ENCODE measurements at places on chromosomes 7 and 10. TPM values are rescaled to one million over a fixed set of nuclear protein-coding genes. Genes with fewer than 3 reads are reported as not detected.

DNA sequence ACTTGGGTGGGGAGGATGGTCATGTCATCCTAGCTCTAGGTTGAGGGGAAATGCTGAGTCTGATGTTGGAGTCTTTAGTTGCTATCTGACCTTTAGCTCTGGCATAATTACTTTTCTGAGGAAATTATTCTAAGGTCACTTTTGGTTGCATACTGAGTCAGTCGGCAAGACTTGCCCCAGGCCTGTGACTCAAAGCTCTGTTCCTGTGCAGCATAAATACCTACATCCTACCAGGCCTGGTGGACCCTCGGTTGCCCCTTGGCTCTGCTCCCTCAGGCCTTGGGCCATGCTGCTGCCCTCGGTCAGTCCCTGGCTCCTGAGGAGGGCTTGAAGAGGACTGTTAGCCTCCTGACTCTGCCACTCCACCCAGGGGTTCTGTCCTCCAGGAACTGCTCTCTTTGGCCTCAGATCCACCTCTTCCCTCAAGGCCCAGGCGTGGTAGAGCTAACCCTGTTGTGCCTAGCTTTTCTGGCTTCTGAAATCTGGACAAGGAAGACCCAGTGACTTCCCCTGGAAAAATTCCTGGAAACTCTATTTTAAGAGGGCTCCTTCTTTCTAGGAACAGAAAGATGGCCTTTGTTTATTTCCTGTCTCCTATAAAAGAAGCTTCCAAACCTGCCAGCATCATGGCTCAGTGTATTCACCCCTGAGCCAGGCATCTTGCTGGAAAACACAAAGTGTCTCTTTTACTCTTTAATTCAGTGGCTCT is 71.2 kb downstream of the TMEM178B start:
- DNase-seq = no peak

- no peak for DNase-seq
These were observed 484.2 kb upstream of the CELF2 start for GRCh38 chr10:10533437-10533836.

GRCh38 chr10:10818082-10818481 is 199.6 kb upstream of the CELF2 start:
- no peak for DNase-seq

DNA sequence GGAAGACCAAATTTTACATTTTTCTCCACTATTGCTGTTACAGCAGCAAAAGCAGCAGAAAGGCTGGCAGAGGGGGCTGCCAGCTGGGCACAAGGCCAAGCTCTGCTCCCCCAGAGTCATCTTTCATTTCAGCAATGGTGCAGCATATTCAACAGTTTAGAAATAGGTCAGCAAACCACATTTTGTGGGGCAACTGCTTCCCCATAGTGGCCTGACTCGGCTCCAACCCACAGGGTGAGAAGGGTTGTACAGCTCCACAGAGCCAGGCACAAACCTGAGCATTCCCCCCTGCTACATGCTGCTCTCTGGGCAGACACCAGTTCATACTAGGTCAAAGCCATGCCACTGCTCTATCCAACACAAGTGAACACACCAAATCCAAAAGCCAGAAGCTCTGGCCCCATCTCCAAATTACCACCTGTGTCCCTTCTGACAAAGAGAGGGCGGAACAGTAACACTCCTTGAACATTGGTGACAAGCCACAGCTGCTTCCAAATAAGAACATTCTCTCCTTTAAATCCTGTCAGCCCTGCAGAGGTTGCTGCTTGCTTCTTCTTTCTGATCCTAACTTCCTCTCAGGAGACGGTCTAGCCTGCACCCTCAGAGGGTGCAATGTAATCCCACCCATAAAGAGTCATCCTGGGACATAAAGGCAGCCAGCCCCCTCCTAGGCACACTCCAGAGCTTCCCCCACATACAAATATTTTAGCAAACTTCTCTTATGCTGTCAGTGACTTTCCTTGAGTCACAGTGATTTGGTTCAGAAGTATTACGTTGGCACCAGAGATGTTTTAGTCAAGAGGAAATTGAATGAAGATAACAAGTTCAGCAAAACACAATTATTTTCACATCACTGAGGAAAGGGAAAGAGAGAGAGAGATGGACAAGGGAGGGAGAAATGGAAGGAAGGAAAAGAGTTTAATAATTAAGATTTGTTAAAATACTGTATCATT is 39.0 kb upstream of the SLIT1 start:
- no peak for DNase-seq

GRCh38 chr10:14032406-14032998 is 298.2 kb downstream of the FRMD4A start:
- DNase-seq = no peak

DNA sequence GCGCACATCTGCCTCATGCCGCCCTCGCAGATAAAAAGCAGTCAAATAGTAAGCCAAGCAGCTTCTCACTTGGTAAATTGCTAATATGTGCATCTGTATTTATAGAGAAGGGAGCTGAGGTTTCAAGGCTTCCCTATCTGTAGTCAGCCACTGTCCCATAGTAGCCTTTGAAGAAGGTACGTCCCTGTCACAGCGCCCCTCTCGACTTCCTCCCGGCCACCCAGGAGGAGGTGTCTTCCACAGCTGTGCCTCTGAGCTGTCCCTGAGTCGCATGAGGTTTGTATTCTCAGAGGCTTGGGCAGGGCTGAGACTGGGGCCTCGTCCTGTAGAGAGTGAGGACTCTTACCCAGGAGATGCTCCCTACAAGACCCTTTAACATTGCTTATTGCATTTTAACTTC is 49.0 kb downstream of the SPOCK2 start:
- no peak for DNase-seq

GRCh38 chr10:5512881-5513612 is 11.7 kb upstream of the CALML3 start:
- DNase-seq = no peak

- no peak for DNase-seq
These were observed 6.8 kb downstream of the TBC1D12 start for GRCh38 chr10:94409021-94409657.

DNA sequence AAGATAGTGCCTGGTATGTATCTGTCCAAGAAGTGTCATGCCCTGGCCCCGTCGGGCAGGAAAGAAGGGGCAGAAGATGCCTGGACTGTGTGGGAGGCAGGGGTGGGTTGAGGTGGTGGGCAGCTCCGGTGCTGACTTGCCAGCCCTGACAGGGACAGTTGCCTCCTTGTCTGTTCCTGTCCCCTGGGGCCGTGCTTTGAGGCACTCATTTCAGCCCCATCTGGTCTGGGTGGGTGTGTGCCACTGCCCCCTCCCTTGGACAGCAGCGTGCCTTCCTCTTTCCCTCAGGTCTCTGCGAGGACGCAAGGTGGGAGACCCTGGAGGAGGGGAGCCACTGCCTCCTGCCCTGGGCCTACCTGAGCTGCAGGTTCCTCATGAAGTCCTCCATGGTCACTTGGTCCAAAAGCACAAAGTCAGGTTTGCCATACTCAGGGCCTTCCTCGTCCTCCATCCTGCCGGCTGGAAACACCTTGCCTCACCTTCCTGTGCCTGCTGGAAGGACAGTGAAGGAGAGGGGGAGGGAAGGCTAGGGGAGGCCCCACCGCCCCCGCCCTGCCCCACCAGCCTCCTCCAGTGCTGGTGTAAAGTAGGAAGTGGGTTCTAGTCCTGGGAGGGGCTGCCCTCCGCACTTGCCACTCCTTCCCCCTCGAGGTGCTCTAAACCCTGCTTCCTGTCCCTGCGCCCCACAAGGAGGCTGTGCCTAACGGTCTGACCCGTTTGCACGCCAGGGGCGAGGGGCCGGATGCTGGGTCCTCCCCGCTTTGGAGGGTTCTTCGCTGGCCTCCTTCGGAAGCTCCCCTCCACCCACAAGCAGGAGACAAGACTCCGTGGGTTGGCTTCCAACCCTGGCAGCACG is at the start of gene MYO1G:
TSS of gene MYO1G (minus strand) at position 505 of the 856 bp plus-strand sequence. CDS start at position 451, 54 bp downstream.
- DNase-seq = no peak

GRCh38 chr7:42236266-42236975 is 588 bp downstream of the GLI3 start:
- peak; percentile 67 for DNase-seq

GRCh38 chr10:11260170-11260569 is 242.5 kb downstream of the CELF2 start:
- no peak for DNase-seq

DNA sequence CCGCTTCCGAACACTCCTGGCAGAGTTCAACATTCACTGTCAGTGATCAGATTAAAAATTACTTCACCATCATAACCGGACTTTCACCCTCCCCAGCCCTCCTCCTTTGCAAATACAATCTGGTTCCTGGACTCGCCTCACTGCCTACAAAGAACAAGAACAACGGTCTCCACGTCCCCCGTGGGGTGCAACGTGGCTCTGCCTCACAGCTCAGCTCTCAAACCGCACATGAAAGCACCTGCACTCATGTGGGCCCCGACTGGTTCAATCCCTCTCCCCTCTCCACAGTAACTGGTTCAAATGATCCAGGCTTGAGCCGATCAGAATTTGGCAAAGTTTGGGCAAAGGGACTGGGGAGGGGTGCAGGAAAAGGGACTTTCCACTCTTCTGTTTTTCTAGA is 21.0 kb downstream of the ASB13 start:
- no peak for DNase-seq

GRCh38 chr7:101494602-101495329 is 132.1 kb downstream of the COL26A1 start:
- DNase-seq = no peak

DNA sequence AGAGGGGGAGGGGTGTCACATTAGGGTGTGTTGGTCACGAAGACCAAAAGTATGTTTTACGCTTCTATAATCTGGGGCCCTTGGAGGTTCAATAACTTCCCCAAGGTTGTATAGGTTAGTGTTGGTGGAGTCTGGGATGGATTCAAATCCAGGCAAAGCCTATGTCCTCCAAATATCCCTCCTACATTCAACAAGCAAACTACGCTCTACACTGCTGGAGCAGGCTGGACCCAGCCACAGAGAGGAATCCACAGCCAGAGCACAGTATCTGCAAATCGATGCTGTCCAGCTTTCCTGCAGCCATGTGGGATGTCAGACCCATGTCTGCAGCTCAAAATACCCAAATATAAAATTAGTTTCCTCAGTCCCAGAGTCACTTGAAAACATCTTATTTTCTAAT is 198.0 kb downstream of the COBL start:
- DNase-seq = no peak

- DNase-seq = no peak
These were observed 656.3 kb upstream of the CELF2 start for GRCh38 chr10:10361301-10361885.

DNA sequence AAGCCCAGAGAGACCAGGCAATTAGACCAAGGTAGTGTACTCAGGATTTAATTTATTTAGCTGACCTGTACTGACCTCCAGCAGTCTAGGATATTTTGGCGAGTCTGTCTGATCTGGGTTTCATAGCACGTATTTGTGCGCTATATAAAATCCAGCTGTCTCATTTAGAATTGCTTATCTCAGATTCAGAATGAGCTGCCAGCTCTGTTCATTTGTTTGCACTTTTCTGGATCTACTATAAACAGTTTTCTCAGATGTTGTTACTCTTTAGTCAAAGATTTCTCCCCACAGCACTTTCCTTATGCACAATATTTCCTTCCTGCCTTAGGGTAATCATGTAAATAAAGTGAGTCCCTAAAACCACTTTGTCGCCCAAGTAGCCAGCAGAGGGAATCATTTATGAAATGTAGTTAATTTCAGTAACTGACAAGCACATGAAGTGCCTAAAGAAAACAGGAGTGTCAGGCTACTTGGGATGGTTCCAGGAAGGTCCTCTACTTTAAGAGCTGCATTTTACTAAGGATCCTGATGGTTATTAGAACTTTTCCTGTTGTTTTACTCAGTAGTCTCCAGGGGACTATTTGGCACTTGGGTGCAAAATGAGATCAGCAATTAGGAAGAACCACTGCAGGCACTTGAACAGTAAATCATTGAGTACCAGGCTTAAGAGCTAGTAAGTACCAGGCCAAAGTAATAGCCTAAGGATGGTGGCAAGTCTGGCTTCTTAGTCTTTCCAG is 226.4 kb downstream of the TWIST1 start:
- no peak for DNase-seq

DNA sequence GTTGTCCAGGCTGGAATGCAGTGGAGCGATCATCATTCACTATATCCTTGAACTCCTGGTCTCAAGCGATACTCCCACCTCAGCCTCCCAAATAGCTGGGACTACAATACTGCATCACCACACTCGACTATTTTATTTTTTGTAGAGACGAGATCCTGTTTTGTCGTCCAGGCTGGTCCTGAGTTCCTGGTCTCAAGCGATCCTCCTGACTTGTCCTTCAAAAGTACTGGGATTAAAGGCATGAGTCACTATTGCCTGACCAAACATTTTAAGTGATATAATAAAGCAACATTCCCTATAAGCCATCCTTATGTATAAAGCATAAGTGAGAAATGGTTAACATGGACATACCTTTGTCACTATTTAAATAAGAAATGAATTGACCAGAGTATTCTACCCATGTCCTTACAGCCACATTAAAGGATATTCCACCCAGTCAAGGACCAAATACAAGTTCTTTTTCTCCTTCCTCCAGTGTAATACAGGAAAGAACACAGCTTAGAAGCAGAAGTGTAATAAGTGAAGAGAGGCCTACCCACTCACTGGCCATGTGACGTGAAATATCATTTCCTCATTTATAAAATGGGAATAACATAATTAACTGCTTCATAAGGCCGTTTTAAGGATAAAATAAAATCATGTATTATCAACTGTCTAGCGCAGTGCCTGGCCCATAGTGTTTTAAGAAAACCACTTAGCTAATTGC is 82.0 kb downstream of the DOCK4 start:
- DNase-seq = no peak

GRCh38 chr10:46289209-46289810 is 2.5 kb downstream of the ANTXRL start:
- DNase-seq = no peak

GRCh38 chr7:96238474-96238873 is 83.4 kb downstream of the SLC25A13 start:
- no peak for DNase-seq

DNA sequence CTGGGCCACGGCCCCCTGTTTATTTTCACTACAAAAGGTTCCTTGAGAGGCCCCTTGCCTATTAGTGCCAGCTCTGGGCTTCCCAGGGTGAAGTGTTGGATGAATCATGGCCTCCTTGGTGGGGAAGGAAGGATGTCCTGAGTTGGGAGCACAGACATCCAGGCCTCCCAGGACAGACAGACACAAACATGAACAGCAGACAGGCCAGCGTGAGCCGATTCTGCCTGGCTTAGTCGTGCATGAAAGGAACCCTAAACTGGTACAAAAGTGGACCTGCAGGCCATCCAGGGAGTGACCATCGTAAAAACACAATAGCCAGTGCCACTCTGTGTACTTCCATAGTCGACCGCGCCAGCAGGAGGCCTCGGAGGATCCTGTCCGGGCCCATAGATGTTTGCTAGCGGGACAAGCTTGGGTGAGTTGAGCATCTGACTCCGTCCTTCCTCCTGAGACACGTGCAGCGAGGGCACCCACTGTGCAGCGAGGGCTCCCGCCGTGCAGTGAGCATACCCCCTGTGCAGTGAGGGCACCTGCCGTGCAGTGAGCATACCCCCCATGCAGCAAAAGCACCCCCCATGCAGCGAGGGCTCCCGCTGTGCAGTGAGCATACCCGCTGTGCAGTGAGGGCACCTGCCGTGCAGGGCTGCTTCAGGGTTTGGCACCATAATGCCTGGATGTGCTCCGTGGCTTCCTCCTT is 51.3 kb upstream of the PRKAR1B start:
- DNase-seq = no peak

RFC2 gene
- polyA plus RNA-seq = 42.4 TPM

CDNF gene
- 3.3 TPM for polyA plus RNA-seq

TAS2R3 gene
- polyA plus RNA-seq = 0.92 TPM

LRRC17 gene
- 65.5 TPM for polyA plus RNA-seq

MYL10 gene
- not detected for polyA plus RNA-seq

UFSP1 gene
- 3.8 TPM for polyA plus RNA-seq

TMEM225B gene
- 2.0 TPM for polyA plus RNA-seq

TAS2R4 gene
- 1.6 TPM for polyA plus RNA-seq

GIMAP6 gene
- polyA plus RNA-seq = 16.3 TPM

OR9A2 gene
- polyA plus RNA-seq = not detected

MTPN gene
- 165 TPM for polyA plus RNA-seq

SYT15B gene
- polyA plus RNA-seq = 2.3 TPM

ERVW-1 gene
- polyA plus RNA-seq = 0.82 TPM

Measured in renal cortex interstitium (tissue), 15 donors.